Thoracic aorta (tissue), 2 donors: ENCODE measurements at places on chromosomes 4 and X. TPM values are rescaled to one million over a fixed set of nuclear protein-coding genes. Genes with fewer than 3 reads are reported as not detected.

DNA sequence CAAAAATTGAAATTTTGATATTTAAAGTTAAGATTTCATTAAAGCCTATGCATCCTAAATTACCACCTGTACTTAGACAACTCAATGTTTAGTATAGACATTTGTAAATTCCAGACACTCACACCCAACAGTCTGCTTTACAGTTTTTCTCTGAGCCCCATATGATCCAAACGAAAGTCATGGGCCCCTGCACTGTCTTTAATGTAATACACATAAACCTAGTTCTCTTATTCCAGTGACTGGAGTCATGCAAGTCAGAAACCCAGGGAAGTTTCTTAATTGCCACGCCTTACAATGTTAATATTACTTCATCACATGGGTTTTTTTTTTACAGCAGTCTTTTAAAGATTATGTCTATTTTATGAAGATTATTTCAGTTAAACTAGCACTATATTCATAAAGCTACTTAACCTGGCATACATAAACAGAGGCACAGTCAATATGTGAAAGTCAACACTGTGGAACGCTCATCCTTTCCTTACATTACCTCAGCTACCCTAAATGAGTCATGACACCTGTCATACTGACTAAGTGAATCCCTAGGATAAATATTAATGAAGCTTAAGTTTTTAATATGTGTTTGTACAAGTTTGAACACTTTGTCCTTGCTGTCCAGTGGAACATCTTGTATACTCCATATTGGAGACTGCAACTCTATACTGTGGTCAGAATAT lies 67.7 kb upstream of the H2AZ1 start:
- no peaks in the 10 kb centered on the region for H3K36me3 ChIP-seq
- no peak overlapping the region for H3K27ac ChIP-seq
- H3K4me1 ChIP-seq, result no peaks in the 10 kb centered on the region
- no peak overlapping the region for H3K4me3 ChIP-seq

DNA sequence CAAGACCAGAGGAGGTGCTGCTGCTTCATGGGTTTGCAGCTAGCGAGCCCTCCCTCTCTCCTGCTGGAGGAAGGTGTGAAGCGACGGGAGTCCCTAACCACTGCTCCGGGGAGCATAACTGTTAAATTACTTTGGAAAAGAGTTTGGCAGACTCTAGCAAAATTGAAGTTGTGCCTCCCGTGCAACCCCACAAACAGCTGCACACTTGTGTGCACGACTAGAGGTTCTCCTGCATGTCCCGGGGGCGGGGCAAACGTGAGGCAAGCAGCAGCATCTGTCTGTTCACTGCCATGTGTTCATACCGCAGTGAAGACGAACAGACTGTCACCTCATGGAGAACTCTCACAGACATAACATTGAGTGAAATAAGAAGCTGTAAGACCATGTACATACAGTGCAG lies 34.5 kb downstream of the TNIP2 start:
- no peak overlapping the region for H3K4me3 ChIP-seq
- no peak for DNase-seq
- no peak overlapping the region for H3K27ac ChIP-seq
- H3K4me1 ChIP-seq, result no peaks in the 10 kb centered on the region

- H3K27ac ChIP-seq, result no peak overlapping the region
- no peak for DNase-seq
- H3K27me3 ChIP-seq, result no peaks in the 10 kb centered on the region
- H3K36me3 ChIP-seq, result no peaks in the 10 kb centered on the region
- no peaks in the 10 kb centered on the region for H3K4me1 ChIP-seq
- no peak overlapping the region for H3K4me3 ChIP-seq
Observed at GRCh38 chr4:115110191-115111181, 2.9 kb downstream of the NDST4 start.

GRCh38 chr4:6781561-6781960 lies 966 bp upstream of the KIAA0232 start:
- no peaks in the 10 kb centered on the region for H3K36me3 ChIP-seq
- peak overlapping the region; percentile 89 for H3K4me3 ChIP-seq
- DNase-seq, result no peak
- peak overlapping the region; percentile 98 for H3K27ac ChIP-seq
- H3K27me3 ChIP-seq, result no peaks in the 10 kb centered on the region

The HSFX1 gene
- 0.54 TPM for total RNA-seq

The ELF4 gene
- 16.9 TPM for total RNA-seq

The CT83 gene
- not detected for total RNA-seq

The PAGE5 gene
- total RNA-seq, result not detected

The HPSE gene
- total RNA-seq, result 1.4 TPM

The MAGEB2 gene
- total RNA-seq, result not detected
